ENCODE measurements at places on chromosomes 6 and 20. TPM values are rescaled to one million over a fixed set of nuclear protein-coding genes. Genes with fewer than 3 reads are reported as not detected.

The RRAGD gene
- 6.7 TPM for total RNA-seq

DNA sequence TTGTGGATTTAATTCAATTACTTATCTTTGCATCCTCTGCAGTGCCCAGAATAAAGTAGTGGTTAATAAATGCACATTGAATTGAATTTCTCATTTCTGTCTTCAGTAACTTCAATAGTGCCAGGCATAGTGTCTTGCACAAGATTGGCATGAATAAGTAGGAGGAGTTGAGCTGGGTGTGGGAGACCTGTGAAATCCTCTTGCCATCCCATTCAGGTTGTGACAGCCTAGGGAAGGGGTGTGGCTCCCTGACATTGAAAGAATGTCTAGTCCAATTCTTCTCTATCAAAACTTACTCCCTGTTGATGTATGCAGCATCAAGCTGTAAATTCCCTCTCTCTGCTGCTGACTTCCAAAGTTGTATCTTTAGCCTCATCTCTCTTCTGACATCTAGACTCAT, 73.2 kb downstream of the CDH22 start:
- DNase-seq = no peak

- DNase-seq = no peak
Measured at GRCh38 chr6:8905757-8906156, 470.4 kb upstream of the SLC35B3 start.

GRCh38 chr20:1297486-1297885, 31.4 kb downstream of the SNPH start:
- DNase-seq = no peak

The EMILIN3 gene
- total RNA-seq = not detected
